NCI-H1105 treated with DMSO at 0.1 percent for 48 hours (cell line): ENCODE measurements at places on chromosomes 11 and 22.
A peak's percentile ranks its signal among the peaks of the same experiment; 100 is the strongest.

GRCh38 chr22:49577168-49578060 is 250.3 kb downstream of the BRD1 start:
- no peak for DNase-seq

DNA sequence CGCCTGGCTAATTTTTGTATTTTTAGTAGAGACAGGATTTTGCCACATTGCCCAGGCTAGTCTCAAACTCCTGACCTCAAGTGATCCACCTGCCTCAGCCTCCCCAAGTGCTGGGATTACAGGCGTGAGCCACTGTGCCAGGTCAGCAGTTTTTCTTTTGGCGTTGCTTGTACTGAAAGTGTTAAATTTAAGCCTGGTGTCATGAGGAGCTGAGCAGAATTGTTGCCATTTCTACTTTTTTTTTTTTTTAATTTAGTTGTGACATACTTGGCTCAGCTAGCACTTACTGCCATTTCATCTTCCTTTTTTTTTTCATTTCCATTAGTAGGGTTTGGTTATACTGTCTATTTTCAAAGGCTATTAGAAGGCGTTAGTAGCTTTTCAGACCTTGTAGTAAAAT is 10.7 kb downstream of the TAB1 start:
- DNase-seq, result no peak

GRCh38 chr22:36277482-36278291 is 24.8 kb downstream of the APOL1 start:
- peak; percentile 46 for DNase-seq

DNA sequence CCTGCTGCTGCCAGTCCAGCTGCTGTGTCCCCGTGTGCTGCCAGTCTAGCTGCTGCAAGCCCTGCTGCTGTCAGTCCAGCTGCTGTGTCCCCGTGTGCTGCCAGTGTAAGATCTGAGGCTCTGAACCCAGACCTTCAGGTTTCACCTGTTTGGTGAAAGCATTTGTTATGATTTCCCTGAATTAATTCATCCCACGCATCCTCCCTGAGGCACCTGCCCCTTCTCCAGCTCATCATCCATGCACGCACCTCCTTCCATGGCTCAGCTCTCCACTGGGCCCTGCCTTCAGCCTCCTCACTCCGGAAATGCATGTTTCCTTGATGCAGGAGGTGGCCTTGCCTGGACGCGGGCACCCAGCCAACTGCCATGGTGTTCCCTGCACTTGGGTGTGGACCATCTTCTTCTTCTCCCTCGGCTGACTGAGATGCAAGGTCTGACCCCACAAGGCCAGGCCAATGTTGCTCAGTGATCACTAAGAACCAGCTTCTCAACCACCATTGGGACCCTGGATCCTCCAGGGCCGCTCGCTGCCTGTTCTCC is 788 bp downstream of the KRTAP5-10 start:
- no peak for DNase-seq

GRCh38 chr11:93623179-93623578 is 38.3 kb upstream of the CEP295 start:
- no peak for DNase-seq

- DNase-seq, result no peak
Observed at GRCh38 chr22:40211476-40212054, 33.8 kb downstream of the TNRC6B start.

GRCh38 chr11:128929991-128930390 is 12.7 kb downstream of the TP53AIP1 start:
- DNase-seq, result no peak

GRCh38 chr11:78798663-78799062 is 224.0 kb upstream of the NARS2 start:
- peak; percentile 44 for DNase-seq

GRCh38 chr11:59224351-59224928 is 11.7 kb upstream of the MPEG1 start:
- DNase-seq, result no peak

- DNase-seq, result no peak
Observed at GRCh38 chr22:45402466-45402985, 10.9 kb downstream of the SMC1B start.

GRCh38 chr11:35946766-35947165 is 2.9 kb downstream of the LDLRAD3 start:
- no peak for DNase-seq

- no peak for DNase-seq
Observed at GRCh38 chr22:30206944-30207343, 39.6 kb downstream of the LIF start.

DNA sequence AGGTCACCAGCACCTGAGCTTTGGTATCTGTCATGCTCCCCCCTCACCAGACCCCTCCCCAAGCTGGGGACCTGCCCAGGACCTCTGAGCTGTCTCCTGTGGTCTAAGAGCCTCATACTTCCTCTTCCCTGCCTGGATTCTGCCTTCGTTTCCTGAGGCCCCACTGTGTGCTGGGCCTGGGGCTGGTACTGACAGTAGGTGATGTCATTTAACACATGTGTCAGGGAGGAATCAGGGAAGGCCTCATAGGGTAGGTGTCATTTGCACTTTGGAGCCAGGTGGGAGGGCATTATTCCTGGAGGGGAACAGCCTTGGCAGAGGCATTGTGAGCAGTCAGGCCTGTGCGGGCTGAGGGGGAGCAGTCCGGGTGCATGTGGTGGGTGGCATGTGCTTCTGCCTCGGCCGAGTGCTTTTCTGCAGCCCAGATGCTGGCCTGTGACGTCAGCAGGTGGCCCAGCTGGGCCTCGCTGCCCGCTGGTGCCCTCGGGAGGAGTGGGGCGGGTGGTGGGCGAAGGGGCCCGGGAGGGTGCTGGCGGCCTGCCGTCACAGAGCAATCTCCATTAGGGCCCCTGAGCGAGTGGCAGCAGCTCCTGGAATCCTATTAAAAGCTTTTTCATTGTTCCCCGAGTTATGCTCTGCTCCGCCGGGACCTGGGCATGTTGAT is 9.1 kb downstream of the FLRT1 start:
- DNase-seq, result peak; percentile 18

GRCh38 chr11:75499423-75500190 is 26.1 kb downstream of the GDPD5 start:
- DNase-seq, result no peak

- no peak for DNase-seq
Observed at GRCh38 chr11:16603890-16604793, 134.3 kb upstream of the C11orf58 start.

DNA sequence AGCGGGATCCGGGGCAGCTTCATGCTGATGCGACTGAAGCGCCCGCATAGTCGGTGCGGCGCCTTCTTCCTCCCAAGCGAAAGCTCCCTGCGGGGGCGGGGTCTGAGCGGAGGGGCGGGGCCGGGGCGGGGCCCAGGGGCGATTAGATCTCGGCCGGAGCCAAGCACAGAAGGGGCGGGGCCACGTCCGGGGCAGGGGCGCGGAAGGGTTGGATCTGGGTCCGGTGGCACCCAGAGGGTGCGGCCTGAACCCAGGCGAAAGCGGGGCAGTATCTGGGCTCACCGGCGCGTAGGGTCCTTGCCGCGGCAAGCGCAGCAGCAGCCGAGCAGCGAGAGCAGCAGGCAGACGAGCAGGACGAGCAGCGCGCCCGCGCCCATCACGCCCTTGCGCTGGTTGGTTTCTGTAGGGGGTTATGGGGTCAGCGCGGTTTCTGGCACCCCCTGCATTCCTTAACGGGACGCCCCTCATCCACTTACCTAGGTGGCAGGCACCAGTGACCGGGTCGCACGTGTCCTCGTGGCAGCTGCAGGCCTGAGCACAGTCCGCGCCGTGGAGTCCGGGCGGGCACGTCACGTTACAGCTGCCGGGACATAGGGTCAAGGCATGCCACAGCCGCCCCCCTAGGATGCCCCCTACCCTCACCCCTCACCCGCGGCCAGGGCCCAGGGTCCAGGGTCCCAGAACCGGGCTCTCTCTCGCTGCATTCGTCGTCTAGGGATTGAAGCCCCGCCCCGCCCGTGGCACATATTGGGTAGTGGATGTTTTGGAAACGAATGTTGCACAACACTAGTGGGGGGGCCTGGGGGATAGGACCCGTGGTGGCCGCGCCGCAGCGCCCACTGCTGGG is 8.1 kb downstream of the SCARF2 start:
- DNase-seq, result peak; percentile 28

DNA sequence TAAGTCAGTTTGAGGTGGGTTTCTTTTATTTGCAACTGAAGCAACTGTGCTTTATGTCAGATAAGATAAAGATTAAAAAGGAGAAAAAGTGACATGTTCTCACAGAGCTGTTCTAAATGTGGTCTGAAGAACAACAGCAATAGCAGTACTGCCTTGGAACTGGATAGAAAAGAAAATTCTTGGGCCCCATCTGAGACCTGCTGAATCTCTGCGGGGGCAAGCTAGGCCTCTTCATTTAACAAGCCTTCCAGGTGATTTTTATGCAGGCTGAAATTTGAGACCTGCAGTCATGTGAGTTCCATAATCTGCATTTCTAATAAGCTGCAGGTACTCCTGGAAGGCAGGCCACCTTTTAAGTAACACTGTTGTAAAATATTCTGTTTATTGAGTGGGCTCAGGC is 91.4 kb upstream of the CTSC start:
- peak; percentile 18 for DNase-seq

DNA sequence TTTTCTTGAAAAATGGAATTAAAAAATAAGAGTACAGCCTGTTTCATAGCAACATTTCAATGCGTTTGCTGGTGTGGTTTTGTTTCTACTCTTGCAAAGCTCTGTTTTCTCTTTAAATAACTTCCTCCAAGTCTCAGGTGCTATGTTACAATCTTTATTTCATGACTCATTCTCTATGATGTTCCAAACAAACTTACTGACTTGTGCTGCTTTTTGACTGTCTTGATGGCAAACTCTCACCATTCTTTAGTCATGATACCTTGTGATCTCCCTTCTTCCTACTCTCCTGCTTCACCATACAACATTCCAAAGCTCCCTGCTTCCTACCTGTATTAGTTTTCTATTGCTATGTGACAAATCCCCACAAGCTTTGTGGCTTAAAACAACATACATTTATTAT is 166.1 kb downstream of the C11orf91 start:
- no peak for DNase-seq

- DNase-seq, result no peak
Observed at GRCh38 chr11:57434640-57435546, 8.0 kb upstream of the SLC43A3 start.

- no peak for DNase-seq
Observed at GRCh38 chr11:34502949-34503348, 10.6 kb downstream of the ELF5 start.

GRCh38 chr11:64040684-64041322 is 5.1 kb downstream of the FLRT1 start:
- DNase-seq, result no peak

DNA sequence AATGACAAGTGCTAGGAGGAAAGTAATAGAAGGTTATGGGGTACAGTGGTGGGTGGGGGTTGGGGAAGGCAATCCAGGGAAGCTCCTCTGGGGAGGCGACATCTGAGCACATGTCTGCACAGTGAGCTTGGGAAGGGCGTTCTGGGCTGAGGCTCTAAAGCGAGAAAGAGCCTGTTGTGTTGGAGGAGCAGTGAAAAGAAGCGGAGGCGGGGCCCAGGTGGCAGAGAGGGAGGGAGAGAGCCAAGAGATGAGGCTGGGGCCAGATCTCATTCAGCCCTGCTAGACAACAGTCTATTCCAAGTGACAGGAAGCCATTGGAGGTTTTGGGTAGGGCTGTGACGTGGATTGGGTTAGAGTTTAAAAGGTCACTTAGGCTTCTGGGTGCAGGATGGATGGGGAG is 55.3 kb upstream of the PARVG start:
- no peak for DNase-seq

DNA sequence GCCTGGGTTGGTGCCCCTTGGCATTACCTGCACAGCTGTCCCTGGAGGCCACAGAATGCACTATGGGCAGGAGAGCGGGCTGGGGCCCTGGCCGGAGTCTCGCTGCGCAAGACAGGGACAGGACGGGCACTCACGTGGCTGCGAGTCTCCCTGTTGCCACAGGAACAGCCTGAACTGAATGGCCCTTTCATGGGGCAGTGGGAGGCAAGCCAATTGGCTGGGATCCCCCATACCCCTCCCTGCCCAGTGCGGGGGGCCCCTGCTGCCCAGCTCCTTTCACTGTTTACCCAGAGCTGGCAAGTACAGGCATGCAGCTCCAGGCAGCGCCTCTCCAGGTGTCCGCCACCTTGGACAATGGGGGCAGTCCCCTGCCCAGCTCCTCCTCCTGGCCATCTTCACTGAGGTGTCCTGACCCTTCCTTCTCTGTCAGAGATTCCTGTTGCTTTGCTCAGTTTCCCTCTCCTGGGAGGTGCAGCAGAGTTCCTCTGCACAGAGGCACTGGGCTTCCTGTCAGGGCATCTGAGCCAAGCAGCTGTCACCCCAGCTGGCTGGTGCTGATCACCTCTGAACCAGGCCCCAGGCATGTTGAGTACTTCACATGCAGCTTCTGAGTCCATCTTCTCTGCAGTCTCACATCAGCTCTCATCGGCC is 5.2 kb downstream of the USP2 start:
- peak; percentile 93 for DNase-seq

DNA sequence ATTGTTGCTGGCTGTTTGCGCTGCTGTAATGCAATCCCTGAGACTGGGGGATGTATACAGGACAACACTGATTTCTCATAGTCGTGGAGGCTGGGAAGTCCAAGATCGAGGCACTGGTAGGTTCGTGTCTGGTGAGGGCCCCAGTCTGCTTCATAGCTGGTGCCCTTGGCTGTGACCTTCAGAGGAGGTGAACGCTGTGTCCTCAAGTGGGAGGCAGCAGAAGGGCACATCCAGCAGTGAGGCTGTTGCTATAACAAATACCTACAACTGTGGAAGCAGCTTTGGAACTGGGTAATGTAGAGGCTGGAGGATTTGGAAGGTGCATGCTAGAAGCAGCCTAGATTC is 21.3 kb downstream of the KRTAP5-5 start:
- DNase-seq, result no peak

DNA sequence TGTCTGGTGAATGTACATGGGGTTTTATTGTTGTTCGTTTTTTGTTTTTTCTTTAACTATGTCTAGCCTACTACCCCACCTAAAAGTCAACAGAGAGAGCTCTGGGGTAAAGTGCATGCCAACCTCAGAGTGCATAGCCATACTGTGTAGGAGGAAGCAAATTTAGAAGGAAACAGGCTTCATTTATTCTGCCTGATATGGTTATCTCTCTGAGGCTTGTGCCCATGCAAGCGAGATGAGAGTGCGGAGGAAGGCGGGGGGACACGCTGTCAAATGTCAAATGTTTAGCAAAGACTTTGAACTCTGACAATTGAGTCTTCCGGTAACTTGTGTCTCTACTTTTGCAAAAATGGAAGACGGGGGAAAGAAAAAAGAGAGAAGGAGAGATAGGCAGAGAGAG is 295.5 kb downstream of the ETS1 start:
- DNase-seq, result no peak

- peak; percentile 26 for DNase-seq
Observed at GRCh38 chr11:47179655-47179991, 2.9 kb upstream of the ARFGAP2 start.

GRCh38 chr11:93520726-93521509 is 22.3 kb downstream of the SMCO4 start:
- peak; percentile 31 for DNase-seq

GRCh38 chr11:25943777-25944661 is 387.9 kb upstream of the ANO3 start:
- no peak for DNase-seq

DNA sequence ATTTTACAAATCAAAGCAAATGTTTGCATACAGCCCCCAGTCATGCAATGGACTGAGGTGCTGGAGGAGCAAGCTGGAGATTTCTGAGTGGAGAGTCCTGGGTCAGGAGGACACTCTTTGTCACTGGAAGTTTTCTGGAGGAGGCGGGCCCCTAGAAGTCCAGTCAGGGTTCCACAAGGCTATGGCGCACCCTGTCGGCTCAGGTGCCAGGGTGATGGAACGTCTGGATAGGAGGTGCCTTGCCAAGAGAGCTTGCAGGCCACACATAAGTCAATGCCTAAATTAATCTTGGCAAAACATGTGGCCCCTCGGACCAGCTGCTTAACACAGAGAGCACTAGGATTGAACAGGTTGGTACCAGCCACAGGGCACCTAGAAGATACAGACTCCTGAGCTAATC is 174.7 kb upstream of the CADM1 start:
- no peak for DNase-seq
